Bone marrow (tissue), 2 donors: ENCODE measurements at places on chromosomes 1 and 21.

DNA sequence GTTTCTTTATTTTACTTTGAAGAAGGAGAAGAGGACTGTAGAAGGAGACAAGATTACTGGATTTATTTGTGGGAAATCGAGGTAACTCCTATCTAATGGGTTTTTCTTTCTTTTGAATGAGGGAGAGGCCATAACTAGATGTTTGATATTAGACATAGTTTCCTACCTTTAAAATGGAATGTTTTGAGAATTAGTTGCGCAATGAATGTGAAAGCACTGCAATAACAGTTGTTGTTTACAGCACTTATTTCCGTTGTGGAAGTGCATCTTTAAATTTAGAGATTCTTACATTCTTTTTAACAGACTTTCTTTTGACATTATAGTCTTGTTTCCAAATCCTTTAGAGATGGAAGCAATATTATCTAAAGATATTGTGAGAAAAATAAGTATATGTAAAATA is 229.0 kb downstream of the SRGAP2C start:
- DNase-seq = no peak

DNA sequence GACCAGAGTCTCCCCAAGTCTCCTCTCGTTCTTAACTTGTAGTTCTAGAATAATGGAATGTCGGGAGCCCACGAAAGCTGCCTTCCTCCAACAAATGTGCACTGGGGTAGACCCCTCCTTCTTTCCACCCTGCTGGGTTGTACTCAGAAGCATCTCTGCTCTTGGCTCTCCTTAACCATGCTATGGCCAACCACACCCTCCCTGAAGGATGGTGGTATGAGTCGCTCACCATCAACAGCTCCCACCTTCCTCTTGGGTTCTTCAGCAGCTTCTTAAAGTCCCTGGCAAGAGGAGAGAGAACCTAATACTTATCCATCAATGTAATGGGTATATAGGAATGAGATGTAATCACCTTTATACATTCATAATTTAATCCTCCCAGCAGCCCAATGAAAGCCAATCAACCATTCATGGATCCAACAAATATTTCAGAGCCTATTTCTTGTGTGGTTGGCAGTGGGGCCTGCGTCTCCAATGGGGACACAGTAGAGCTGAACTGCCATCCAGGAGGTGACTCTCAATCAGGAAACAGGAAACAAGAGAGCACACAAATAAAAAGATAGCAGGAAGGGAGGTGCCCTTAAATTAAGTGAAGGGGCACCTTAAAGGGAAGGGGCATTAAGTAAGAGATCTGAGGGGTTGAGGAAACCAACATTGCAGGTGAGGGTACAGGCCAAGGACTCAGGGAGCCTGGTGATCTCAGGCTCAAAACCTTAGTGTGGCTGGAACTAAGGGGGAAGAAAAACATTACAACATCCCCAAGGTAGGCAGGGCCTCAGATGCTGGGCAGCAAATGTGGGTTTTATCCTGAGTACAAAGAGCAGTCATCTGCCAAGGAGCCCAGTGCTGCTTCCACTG is 64.4 kb upstream of the ETS2 start:
- no peak for DNase-seq

DNA sequence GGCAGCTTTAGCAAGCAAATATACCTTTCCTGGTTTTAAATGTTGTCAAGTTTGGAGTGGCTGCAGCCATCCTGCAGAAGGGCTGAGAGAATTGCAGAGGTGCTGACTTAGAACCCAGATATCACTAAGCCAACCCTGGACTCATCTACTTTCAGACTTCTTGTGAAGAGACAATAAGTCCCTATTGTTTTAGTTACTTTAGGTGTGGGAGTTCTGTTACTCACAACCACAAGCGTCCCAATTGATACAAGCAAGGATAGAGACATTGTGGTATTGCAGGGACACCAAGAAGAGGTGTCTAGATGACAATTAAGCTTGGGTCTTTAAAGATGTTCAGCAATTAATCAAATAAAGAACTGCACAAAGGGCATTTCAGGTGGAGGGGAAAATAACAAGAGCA is 8.8 kb upstream of the ETV3 start:
- no peak for DNase-seq

GRCh38 chr1:219391297-219391696 is 217.6 kb downstream of the LYPLAL1 start:
- no peak for DNase-seq

DNA sequence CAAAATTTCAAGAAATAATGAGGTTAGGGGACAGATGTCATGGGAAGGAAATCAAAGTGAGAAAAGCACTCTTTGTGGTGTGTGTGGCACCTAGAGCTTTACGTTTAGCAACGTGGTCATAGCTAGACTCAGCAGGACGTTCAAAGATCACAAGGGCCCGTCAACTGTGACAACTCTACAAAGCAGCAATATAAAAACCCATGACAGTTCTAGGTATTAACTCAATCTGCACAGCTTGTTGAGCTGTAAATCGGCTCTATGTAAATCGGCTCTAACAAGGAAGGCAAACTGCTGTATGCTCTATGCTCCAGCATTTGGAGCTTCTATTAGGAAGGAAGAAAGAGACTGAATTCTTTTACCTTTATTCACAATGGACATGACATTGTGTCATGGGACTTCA is 64.8 kb downstream of the TP53BP2 start:
- no peak for DNase-seq

DNA sequence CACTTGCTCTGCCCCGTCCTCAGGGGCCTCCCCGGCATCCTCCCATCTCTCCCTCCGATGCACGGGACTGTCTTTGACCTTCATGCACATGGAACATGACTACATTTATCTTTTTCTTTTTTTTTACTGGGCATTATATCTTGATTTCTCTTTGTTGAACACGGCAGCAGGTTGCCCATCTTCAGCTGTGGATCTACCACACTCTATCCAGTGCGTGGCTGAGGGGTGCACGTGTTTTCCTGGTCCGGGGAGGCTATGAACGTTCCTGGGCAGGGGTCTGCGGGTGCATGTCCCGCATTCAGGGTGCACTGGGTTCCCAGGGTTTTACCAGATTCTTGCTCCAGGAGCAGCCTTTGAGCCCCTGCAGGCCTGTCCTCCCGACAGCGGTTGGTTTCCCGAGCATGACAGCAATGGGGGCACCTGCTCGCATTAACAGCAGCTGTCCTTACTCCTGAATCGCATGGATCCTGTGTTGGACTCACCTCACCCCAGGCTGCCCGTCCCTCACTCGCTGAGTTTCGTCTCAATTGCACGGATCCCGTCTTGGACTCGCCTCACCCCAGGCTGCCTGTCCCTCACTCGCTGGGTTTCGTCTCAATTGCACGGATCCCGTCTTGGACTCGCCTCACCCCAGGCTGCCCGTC is 7.4 kb downstream of the POFUT2 start:
- no peak for DNase-seq

- DNase-seq = peak; percentile 69
Observed at GRCh38 chr1:203325026-203325417, 19.7 kb downstream of the BTG2 start.

DNA sequence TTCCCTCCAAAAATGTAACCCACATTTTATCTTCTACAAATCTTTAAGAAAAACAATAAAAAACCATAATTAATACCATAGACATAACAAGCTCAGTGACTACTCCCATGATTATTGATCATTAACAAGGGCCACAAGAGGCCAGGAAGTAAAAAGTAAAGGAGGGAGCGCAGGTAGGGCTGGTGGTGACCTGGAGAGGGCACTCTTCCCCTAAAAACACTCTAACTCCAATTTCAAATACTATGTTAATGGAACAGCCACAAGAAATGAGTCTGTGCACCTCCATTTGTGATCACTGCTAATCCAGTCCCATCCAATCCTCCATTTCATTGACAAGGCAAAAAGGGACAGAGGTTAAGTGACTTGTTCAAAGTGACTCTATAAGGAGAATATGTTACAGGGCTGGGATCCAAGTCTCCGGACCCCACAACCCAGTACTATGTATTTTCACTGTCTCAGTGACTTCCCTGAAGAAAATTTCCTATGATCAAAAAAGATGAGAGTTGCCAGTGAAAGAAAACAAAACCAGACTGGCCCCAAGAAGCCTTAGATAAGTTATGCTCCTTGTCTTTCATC is 41.2 kb upstream of the CFAP298 start:
- no peak for DNase-seq

GRCh38 chr1:218209351-218209861 is 75.7 kb upstream of the RRP15 start:
- DNase-seq = no peak

DNA sequence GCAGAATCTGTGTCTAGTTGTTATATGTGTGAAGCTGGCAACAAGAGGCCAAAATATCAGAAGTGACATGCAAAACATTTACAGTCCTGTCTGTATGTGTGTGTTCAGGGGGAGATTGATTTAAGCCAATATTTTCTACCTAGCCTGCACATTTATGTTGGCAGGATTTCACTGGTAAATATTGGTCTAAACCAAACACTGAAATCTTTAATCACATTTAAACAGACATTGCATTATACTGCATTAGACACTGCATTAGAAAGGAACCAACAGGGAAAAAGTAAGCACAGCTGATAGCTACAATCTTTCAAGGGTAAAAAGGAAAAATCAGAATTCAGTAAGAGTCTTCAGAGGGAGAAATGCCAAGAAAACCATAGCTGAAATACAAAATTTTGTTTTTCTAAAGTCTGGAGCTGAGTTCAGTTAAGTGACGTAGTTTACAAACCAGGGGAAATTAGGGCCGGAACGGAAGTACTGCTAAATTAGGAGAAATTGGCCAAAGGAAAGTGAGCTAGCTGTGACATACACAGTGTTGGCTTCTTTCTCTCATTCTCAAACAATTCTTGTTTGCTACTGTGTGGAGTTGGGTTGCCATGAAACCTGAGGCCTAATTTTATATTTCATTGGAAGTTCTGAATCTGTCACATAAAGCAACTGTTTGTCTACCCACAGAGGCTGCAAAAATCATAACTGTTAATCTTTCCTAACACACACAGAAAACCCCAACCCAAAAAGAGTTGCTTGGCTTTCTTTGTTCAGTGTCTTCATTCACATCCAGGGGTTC is 217.3 kb upstream of the SGIP1 start:
- peak; percentile 37 for DNase-seq

DNA sequence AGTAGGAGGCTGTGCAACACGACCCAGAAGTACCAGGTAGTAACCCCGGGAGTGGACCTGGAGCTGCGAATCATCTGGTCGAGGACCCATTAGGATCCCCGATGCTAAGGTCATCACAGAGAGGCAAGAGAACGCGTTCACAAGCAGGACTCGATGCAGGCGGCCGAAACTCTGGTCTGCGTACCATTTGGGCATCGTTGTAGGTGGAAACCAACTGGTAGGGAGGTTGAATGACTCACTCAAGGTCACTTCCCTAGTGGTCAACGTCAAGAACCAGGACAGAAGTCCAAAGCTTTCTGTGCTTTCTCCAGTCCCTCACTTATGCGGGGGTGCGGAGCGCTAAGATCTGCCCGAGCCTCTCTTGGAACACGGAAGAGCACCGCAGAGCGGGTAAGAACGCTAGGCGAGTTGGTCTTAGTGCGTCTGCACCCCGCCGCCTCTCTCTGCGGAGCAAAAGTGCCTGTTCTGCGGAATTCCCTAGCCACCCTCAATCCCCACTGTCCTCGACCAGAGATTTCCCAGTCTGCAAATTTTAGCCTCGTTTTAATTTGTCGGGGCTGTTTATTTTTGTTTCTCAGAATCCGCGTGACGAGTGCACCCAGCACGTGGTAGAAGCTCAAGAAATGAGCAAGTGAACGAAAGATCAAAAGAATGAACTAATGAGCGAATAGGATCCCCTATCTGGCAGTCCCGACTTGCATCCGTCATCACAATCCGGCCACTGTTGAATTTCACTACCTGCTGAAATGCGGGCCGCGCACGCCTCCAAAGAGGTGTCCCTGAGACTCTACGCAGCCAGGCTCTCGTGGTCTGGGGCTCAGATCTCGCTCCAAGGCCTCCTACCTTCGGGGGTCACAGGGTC is 12.2 kb downstream of the HLX start:
- DNase-seq = no peak

DNA sequence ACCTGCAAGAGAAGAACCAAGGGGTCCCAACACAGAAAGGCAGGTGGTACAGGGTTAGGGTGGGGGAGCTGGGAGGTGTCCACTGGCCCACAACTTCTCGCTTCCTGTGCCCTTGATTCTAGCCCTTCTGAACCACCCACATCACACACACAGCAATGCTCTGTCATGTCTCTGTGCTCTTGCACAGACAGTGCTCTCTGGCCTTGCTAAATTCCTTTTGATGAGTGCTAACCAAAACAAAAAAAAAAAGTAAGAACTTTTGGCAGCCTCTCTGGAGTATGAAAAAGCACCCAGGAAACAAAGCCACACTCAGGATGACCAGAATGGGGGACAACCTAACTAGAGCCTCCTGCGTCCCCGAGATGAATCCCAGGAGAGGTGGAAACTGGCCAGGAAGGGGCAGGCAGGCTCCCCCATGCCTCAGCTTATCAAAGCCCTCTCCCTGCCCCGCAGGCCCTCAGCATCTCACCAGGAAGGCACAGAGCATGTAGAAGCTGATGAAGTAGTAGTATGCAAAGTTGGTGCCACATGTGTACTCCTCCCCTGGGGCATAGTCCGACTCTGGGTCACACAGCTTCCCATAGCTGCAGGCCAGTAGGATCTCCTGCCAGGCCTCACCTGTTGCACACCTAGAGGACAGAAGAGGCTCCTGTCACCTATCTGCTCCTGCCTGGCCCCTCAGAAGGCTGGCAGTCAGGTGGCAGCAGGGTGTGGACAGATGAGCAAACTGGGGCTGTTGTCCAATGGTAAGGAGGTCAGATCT is 27.2 kb upstream of the KIF21B start:
- DNase-seq = no peak

DNA sequence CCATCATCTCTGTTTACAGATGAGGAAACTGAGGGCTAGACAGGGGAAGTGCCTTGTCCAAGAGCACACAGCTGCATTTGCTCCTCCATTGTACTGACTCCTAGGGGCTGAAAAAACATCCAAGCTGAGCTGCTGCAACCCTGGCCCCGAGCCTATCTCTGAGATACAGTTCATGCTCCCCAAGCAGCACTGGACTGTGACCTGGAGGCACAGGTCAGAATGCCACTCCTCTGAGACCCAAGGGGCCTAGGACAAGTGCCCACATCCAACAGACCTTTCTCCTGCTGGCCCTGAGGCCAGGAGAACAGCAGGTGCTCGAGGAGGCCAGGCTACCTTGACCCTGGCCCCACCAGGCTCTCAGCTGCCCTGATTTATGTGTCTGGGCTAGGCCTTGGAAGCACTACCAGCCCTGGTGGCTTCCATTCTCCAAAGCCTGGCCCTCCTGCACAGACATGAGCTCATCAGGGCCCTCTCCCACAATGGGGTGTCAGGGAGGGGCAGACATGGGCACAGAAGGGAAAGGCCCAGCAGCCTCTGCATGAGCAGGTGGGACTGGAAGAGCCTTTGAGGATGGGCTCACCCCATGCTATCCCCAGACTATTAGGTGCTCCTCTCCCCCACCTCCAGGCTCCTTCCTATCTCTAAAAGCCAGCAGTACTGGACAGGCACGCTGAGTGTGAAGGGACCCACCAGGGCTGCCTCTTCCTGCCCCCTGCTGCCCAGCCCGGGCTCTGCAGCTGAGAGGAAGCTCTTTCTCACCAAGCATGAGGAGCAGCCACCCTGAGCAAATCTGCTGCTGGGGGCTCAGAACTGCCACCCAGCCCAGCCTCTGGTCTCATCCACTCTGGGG is 18.8 kb downstream of the ADGRB2 start:
- no peak for DNase-seq
